GM04504 (cell line): ENCODE measurements at places on chromosomes 2 and 18.

DNA sequence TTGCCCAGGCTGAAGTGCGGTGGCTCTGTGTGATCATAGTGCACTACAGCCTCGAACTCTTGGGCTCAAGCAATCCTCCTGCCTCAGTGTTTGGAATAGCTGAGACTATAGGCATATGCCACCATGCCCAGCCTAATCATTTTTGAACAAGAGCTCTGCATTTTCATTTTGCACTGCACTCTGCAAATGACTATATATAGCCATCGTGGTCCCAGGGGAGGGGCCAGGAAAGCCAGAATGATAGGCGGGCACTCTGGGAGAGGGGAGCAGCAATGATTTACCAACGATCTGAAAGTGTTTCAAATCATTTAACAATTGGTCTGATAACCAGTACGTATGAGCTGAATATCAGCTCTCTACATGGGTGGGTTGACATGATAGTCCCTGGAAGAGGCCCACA, 22.3 kb upstream of the ST3GAL5 start:
- no peak for DNase-seq

GRCh38 chr2:205563646-205564045, 118.7 kb upstream of the NRP2 start:
- no peak for DNase-seq

DNA sequence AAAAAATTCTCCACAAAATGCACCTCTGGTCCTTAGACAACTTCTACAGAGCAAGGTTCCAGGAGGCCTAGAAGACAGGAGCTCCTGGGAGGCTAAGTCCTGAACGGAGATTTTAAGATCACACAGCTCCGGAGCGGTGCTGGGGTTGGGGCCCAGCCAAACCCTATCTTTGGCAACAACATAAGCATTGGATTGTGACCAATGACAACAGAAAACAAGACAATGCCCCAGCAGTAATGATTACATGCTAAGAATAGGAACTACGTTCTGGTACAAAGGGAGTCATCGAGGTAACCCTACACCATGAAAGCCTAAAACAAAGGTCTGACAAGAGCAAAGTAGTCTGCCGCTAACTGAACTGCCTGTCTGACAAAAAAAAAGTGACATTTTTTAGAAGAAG, 171.2 kb downstream of the CMPK2 start:
- DNase-seq, result no peak

DNA sequence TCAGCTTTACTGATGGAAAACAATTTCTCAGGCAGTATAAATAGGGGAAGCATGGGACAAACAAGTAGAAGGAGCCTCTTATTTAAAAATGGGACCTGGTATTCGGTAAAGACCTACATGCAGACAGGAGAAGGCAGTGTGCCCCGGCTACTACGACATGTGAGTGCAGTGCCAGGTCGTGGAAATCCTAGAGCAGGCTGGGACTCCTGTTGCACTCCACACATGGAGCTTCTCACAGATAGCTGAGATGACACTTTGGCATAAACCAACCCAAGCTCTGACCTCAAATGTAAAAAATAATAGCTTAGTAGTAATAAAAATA, 885 bp upstream of the DSEL start:
- no peak for DNase-seq
